Tongue (tissue), 3 donors: ENCODE measurements at places on chromosomes 3 and 15.

DNA sequence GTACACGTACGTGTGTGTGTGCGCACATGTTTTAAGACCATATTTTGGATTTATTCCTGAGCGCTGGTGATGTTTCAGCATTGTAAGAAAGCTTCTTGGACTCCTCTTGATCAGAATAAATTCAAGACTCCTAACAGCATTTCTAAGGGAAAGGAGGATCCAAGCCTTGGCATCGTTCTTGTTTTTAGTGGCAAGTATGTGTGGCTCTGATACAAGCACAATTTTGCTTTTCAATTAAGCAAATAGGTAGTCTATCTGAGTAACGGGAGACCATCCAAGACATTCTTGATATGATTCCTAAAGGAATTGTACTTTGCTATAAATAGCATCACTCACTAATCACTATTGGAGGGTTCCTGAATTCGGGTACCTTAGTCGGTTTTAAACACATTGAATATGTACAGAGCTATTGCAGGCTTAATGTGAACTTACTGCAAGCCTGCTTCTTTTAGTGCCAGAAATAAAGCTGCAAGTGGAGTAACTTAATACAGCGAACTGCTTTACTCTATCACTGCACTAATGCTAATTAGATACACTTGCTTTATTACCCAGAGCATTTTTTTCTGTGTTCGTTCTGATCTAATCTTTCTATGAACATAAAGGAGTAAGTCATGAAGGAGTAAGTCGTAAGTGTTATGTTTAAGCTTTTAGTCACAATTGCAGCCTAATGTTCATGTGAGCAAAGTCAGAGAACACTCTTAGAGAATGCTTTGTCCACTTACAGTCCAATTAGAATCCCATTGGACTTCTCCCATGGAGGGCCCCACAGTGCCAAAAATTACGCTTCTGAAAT is 186.3 kb downstream of the MCTP2 start:
- DNase-seq, result peak; percentile 66

DNA sequence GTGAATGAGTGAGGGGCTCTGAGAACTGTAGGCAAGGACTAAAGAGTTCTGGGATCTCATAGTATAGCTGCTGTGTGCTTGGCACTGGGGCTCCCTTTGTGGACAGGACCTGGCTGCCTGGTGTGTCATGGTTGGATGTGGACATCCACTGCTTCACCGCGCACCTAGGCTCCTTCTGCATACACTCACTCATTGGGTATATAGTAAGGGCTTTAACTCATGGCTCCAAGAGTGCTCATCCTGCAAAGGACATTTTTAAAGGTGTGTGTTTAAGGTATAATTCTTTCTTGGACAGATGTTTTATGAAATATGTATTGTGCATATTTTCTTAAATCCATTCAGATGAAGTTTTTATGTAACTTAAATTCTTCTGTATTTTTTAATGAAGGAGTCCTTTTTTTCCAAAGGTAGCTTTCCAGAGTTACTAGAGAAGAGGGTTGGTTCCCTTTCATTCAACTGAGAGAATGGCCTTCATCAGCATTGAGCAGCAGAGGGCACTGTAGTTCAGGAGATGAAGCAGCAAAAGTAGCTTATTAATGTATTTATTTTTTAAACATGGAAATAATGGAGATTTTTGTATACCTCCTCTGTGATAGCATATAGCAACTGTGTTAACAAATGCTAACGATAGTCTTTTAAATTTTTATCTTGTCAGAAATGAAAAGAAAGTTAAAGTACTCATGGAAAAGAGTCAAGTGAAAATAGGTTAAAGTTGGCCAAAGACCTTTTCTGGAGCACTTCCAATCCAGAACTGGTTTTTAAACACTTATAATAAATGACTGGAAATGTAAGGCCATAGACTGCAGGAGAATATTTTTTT is 25.2 kb downstream of the OXNAD1 start:
- peak; percentile 82 for DNase-seq

DNA sequence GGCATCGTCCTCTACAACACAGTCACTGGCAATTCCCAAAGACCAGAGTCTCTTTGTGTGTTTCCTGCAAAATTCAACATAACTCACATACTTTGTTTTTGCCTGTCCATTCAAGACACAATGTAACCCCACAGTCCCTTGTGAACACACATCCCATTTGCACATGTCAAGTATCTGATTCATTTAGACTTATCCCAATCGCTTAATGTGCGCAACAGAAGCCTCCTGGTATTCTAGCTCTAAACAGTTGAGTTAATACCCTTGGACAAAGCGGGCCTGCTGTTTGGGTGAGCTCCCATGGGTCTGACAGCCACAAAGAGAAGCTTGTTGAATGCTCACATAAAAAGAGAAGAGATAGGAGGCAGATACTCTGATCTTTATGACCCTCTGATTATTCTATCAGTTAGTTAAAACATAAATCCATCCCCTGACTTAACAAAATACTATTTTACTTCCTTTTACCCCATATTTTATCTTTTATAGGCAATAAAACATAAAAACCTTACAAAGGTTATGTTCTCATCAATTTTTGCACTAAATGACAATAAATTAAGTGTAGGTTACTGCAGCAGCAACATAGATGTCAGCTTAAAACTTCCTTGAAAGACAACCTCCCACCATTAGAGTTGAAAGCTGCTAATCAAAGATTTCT is 79.4 kb downstream of the ANXA2 start:
- no peak for DNase-seq

- DNase-seq, result no peak
Measured at GRCh38 chr3:188217011-188217463, 63.1 kb downstream of the LPP start.

DNA sequence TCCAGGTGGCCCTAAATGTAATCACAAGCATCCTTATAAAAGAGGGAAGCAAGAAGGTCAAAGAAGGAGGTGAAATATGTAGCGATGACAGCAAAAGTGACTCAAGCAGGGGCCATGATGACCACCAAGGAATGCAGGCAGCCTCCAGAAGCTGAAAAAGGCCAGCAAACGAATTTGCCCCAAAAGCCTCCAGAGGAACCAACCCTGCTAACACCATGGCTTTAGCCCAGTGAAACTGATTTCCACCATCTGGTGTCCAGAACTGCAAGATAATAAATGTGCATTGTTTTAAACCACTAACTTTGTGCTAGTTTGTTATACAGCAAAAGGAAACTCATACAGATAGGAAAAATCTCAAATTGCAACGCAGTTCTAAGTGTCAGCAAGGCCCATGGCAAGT is 23.0 kb upstream of the RBSN start:
- no peak for DNase-seq

GRCh38 chr3:143888846-143889245 is 40.6 kb upstream of the SLC9A9 start:
- no peak for DNase-seq

DNA sequence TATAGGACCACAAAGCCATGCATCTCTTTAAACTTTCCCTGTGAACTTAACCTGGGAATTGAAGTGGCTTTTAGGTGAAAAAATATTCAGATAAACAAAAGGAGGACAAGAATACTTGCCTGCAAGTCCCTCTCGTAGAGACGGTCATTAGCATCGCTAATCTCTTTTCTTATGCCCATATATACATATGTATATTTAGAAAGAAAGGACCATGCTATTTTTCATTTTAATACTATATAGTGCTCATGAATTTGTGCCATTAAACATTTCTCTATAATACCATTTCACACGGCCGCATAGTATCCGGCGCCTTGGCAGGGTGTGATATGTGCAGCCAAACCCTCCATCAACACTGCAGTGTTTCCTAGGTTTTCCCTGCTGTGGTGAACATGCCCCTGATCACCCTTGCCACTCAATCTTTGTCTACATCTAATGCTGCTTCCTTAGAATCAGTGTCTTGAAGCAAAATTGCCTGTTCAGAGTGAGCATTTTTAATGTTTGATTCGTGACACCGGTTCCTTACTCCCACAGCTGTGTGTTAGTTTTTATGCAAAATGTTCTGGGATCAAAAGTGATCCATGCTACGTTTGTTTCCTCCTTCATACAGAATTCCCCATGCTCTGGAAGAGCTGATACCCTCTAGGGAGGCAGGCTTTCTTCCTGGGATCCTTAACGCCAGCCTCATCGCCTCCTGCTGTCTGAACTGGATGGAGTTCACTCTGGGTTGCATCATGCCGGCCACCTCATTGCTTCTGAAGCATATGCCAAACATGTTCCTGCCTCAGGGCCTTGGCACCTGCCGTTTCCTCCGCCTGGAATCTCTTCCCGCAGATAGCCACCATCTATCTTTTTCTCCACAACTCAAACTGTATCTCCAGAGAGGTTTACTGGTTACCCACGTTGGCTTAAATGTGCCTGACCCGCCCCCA is 118.1 kb downstream of the FBLN2 start:
- DNase-seq, result no peak

DNA sequence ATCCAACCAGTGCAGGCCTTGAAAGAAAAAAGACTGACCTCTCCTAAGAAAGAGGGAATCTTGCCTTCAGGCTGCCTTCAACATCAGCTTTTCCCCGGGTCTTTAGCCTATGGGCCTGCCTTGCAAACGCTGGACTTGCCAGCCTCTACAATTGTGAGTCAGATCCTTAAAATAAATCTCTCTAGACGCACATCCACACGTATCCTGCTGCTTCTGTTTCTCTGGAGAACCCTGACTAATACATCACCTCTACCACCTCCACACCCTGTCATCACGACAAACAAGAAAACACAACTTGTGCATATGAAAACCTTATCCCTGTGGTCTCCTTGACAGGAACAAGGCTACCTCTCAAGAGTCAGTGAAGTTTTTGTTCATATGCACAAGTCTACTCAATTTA is 11.8 kb downstream of the CYFIP1 start:
- DNase-seq, result no peak

- peak; percentile 95 for DNase-seq
Measured at GRCh38 chr3:182980204-182981037, at the start of gene DCUN1D1. Gene DCUN1D1 (minus strand): TSS chr3:182980538. CDS start chr3:182980489, 49 bp downstream.

DNA sequence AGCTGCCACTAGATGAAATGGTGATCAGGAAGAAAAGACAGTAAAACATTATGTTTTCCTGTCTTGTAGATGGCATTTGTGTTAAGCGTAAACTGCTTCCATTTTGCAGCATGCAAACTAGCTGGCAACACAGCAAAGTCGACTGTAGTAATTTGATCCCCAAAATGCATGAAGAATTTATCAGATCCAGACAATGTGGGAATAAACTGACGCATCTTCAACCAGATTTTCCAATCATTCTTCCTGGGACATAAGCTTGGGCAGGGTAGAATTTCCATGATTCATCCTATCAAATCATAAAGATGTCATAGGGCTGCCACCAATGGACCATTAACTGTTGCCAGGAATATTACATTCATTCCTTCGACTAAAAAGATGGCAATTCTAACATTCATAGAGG is 260.3 kb downstream of the ERC2 start:
- no peak for DNase-seq

GRCh38 chr3:42174679-42175385 is 83.7 kb downstream of the TRAK1 start:
- no peak for DNase-seq

- DNase-seq, result no peak
Measured at GRCh38 chr15:41634072-41634626, 26.1 kb upstream of the MGA start.

- peak; percentile 28 for DNase-seq
Measured at GRCh38 chr3:111604119-111604518, 9.0 kb upstream of the ZBED2 start.

GRCh38 chr3:51953445-51953844 is 1.7 kb upstream of the GPR62 start:
- DNase-seq, result no peak

DNA sequence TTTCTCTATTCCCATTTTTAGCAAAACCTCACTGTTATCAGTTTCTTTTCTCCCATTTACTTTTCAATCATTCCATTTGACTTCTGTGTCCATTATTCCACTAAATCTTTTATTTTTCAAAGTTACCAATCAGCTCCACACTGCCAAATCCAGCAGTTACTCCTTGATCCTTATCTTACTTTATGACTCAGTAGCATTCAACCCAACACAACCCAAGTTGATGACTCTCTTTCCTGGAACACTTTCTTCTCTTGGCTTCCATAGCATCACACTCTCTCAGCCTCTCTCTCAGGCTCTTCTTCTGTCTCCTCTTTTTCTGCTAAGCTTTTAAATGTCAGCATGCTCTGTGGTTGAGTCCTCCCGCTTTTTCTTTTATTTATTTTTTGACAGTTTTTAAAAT is 36.3 kb downstream of the RASGRP1 start:
- no peak for DNase-seq

DNA sequence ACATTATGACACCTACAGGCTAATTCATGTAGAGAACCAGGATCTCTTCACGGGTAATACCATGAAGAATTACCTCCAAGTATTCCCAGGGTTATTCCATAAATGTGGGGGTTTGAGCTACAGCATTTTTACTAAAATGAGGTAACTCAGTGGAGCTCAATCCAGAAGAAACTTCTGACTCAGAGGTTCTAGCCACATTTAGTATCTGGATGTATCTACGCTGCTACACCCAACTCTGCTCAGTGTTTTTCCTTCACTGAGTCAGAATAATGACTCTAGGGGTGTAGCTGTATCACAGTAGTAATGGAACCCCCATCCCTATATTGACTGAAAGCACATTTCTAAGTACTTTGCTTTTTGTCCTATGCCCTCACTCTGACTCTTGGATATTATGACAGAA is 52.4 kb downstream of the COPS2 start:
- DNase-seq, result no peak

- peak; percentile 79 for DNase-seq
Measured at GRCh38 chr3:28678086-28678485, 329.5 kb upstream of the AZI2 start.

DNA sequence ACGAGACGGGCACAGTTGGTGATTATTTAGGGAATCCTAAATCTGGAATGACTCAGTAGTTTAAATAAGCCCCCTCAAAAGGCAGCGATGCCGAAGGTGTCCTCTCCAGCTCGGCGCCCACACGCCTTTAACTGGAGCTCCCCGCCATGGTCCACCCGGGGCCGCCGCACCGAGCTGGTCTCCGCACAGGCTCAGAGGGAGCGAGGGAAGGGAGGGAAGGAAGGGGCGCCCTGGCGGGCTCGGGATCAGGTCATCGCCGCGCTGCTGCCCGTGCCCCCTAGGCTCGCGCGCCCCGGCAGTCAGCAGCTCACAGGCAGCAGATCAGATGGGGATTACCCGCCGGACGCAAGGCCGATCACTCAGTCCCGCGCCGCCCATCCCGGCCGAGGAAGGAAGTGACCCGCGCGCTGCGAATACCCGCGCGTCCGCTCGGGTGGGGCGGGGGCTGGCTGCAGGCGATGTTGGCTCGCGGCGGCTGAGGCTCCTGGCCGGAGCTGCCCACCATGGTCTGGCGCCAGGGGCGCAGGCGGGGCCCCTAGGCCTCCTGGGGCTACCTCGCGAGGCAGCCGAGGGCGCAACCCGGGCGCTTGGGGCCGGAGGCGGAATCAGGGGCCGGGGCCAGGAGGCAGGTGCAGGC is 318.0 kb downstream of the FGF12 start:
- DNase-seq, result peak; percentile 44

DNA sequence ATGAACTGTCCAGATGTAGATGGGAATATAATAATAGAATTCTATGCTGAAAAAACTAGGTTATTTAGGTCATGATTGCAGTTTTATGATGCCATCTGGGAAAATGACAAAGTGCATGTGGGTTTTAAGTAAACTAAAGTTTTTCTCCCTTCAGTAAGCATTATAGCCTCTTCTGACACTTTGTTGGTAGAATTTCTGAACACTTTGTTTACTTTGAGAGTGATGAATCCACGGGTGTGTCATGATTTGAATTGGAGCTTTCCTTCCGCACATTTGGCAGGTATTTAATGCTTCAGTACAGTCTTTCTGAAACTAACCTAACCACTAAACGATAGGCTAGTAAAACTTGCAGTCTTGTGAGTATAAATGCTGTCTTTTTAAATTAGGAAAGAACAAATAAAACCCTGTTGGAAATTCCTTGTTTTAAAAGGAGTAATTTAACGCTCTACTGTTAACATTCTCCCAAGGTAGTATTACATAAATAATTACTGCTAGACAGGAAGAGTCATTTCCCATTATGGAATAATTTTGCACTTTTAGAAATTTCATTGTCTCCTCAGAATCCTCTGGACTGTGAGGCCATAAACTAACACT is 7.0 kb downstream of the FILIP1L start:
- peak; percentile 41 for DNase-seq
